ENCODE measurements at places on chromosomes 2 and 18.

DNA sequence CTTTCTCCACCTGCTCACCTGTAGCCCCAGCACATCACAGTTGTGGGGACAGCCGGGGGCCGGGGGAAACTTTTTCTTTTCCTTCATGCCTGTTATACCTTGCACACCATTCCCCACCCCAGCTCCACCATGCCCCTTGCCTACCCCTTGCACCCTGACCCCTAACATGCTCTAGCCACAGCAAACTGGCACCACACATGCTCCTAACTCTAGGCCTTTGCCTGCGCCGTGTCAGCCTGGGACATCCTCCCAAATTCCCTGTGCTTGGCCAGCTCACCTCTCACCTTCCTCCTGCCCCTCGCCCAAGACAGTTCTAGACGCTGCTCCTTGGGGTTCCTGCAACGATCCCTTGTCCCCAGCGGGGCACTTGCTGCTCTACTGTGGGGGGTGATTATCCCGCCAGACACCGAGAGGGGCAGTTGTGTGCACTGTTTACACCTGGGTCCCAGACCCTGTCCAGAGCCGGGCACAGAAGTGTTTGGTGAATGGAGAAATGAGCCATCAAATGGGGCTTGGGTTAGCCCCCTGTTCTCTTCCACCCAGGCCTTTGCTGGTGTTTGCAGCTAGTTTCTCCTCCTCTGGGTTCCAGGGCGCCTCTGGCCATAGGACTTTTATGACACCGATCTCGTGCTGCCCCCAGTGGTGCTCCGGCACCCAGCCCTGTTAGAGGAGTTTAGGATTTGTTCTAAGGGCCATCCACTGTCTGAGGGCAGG is 129.8 kb downstream of the CTIF start:
- DNase-seq: no peak

GRCh38 chr2:37708146-37708545 is 36.7 kb upstream of the CDC42EP3 start:
- DNase-seq: no peak

DNA sequence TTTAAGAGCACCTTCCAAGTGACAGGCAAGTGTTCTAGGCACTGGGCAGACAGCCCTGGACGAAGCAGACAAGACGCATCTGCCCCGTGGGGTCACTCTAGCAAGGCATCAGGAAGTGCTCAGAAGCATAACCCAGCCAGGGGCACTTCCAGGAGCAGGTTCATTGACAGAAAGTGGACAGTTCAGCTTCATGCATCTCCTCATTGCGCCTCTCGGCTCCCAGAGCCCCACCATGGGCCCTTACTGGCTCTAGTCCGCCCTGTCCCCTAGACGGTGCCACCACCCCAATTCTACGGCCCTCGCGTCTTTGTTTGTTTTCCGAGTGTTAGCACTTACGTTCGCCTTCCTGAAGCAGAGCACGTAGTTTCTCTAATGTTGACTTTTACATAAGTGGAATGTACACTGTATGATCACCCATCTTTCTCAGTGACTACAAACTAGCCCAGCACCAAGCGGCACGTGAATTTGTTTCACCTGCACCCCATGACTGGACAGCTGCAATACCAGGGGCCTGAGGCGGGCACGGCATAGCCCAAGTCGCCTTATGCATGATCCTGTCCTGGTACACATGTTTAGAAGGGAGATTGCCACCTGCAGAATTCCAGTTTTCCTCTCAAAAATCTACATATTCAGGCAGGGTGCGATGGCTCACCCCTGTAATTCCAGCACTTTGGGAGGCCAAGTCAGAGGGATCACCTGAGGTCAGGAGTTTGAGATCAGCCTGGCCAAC is 33.2 kb downstream of the SNED1 start:
- no peak for DNase-seq

GRCh38 chr2:168159754-168160585 is 87.4 kb downstream of the STK39 start:
- no peak for DNase-seq

DNA sequence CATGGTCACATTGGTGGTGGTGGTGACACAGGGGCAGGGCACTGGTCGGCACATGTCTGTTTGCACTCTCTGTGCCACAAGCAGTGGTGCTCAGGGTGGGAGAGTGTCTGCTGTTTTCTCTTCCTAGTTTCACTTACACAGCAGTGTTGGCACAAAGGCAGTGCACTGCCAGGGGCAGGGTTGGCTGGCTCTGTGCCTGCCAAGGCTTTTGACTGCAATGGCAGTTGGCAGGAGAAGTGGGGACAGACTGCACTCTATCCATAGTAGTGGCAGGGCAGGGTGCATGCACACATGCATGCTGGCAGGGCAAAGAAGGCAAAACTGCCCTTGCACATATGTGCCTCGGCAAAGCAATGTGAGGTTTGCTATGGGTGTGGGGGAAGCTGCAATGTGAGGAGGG is 635.9 kb downstream of the SUCLG1 start:
- DNase-seq: no peak

DNA sequence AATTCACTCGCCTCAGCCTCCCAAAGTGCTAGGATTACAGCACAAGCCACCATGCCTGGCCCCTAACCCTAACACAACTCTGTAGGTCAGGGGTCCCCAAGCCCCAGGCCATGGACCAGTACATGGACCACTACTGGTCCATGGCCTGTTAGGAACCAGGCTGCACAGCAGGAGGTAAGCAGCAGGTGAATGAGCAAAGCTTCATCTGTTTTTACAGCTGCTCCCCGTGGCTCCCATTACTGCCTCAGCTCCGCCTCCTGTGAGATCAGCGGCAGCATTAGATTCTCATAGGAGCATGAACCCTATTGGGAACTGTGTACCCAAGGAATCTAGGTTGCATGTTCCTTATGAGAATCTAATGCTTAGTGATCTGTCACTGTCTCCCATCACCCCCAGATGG is 201.7 kb downstream of the NRP2 start:
- DNase-seq: no peak

DNA sequence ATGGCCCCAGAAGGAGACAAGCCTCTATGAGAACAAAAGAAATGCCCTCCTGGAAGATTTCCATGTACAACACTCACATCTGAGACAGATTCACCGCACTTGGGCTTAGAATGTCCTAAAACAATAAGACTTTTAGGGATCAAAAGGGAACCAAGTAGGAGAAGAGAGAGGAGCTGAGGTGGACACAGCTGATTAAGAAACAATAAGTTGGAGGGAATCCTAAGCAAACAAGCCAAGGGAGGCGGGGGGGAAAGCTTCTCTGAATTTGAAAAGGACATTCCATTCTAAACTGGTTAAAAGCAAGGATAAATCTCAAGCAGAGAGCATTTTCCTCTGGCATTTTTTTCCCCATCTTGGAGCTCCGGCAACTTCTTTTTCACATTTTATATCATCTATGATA is 9.9 kb downstream of the ACVR1 start:
- DNase-seq: no peak

GRCh38 chr2:96305979-96306308 is 598 bp upstream of the SNRNP200 start:
- no peak for DNase-seq

DNA sequence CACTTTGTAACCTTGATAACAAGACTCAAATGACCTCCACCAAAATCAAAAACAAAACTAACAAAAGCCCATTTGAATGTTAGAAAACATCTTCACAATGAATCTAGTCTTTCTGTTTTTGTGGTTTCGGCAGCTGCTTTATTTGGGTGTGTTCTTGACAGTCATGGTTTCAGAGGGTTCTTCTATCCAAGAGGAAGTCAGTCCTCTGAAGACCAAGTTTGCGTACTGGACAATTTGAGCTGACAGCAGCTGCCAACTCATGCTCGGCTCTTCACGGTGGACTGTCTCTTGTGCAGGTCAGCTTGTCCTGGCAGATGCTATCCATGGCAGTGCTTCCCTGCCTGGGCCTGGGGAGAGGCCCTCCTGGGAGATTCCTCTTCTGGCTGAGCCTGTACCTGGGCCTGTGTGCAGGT is 91.0 kb downstream of the TMEM17 start:
- no peak for DNase-seq

- DNase-seq: no peak
These were observed 122.6 kb upstream of the SPRED2 start for GRCh38 chr2:65554765-65555591.

- no peak for DNase-seq
These were observed 126.0 kb downstream of the LPIN1 start for GRCh38 chr2:11872247-11872947.

DNA sequence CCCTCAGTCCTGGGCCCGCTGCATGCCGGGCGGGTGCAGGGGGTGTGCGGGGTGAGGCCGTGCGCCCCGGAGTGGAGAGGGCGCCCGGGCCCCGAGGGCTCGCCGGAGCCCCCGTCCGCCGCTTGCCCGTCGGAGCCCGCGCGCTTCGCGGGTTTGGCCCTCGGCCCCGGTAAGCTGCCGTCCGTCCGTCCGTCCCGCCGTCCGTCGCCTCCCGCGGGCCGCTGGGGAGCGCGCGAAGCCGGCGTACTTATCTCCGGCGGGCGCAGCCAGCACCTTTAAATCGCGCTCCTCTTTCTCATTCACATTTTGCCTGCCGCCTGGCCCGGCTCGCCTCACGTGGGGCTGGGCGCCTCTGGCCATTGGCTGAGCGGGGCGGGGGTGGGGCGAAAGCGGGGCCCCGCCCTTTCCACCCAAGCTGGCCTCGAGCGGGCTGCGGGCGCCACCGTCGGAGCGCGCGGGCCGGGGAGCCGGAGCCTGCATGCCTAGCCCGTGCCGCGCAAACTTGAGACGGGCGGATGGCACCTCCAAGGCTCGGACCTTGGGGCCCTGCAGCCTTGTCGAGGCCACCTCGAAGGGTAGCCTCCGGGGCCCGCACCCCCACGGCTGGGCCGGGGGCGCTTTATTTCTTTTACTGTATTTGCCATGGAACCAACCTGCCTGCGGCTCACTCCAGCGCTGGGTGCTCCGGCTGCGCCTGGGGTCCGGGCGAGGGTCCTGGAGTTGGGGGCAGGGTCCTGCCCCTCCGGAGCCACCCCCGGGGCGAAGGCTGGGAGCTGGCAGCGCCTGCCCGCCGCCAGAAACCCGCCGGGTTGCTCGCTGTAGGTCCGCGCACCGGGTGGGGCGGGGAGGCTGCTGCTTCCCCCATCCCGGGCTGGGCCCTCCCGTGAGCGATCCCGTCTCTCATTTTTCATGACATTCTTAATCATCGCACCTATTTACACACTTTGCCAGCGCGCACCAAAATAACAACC is at the start of gene GBX2:
GBX2 (minus strand) TSS at position 277 of the 971 bp plus-strand sequence. CDS start 415 bp downstream, outside the sequence.
- DNase-seq: no peak

DNA sequence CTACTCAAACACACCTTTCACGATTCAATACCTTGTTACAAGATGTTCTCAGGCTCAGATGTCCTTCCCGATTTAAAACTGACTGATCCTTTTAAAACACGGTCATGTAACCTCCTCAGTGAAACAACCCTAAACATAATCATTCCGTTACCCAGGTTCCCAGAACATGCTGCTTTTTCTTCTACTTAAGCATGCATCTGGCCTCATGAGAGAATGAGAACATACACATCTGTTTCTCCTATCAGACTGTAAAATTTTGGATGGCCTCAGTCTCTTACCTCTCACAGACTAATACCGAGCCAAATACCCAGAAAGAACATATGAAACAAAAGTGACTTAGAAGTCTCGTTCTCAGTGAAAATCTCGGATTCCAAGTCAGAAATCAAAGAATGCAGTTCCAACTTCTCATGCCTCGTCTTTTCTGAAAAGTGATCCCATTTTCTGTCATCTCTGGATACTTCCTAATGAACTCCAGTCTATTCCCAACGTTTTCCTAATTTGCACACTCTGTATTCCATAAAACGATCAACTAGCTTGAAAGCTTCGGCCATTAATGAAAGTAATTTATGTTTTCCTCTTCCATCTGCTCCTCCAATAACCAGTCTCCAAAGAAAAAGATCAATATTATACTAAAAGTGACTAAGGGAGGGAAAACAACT is 919 bp downstream of the SF3B1 start:
- DNase-seq: no peak

DNA sequence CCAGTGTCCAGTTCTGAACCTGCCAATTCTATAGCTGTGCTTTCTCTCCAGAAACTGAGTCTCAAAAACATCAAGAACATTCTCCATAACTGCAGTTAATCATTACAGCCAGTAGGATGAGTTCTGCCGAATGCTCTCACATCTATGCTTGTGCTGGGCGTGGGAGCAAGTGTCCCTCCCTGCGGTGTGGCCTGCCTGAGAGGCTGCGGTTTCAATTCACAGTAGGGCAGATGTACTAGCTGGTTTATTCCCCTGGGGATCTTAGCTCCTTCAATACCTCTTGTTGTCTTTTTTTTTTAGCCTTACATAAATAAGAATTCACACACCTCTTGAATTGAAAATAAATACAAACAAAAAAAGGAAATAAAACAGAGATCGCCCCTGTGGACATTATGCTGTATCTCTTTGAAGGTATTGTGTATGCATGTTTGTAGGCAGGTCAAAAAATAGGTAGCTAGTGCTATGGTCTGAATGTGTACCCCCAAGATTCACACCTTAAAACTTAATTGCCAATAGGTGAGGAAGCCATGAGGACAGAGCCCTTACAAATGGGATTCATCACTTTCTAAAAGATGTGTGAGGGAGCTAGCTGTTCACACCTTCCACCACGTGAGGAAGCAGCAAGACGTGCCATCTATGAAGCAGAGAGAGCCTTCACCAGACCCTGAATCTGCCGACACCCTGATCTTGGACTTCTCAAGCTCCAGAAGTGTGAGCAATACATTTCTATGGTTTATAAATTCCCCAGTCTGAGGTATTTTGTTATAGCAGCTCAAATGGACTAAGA is 74.3 kb downstream of the BCL2L11 start:
- no peak for DNase-seq

DNA sequence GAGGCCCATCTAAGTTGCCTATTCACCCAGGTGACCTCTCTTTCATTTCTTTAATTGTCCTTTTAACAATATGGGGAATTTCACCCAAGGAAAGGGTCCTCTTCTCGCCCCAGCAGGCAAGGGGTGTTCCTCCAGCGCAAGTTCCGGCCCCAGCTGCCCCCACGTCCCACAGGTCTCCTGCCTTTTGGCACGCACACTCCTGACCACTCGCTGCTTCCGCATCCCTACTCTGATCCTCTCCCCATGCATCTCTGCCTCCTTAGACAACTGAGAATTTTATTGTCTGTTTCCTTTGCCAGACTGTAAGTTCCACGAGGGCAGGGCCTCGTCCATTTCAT is 684 bp upstream of the ARPC2 start:
- DNase-seq: no peak

DNA sequence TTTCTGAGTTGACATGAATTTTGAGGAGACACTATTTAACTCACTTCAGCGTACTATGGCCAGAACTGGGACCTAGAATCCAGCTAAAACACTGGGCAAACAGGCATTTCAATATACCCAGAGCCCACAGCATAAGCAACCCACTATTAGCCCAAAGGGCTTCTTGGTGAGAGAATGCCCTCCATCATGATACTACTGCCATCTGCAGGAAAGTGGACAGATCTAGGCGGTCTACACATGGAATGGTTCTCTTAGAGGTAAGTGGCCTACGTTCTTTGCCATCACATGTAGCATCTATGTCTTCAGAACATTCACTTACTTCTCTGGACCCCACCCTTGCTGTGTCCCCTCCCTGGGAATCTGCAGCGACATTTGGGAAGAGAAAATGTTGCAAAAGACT is 181.3 kb upstream of the LINC00305 start:
- DNase-seq: no peak

GRCh38 chr18:74534981-74535649 is 815 bp downstream of the CNDP1 start:
- no peak for DNase-seq
